Epithelial cell of alveolus of lung (primary cell): ENCODE measurements at places on chromosomes 3 and 15. TPM values are rescaled to one million over a fixed set of nuclear protein-coding genes. Genes with fewer than 3 reads are reported as not detected.

The CCDC54 gene
- total RNA-seq, result not detected in 2 replicates

The NR2F2 gene
- total RNA-seq, result 19.8 and 69.8 TPM in 2 replicates

The SERPINI2 gene
- not detected in 2 replicates for total RNA-seq

The CKMT1A gene
- total RNA-seq, result not detected in 2 replicates

The MED12L gene
- total RNA-seq, result 0.80 and 3.2 TPM in 2 replicates

The PP2D1 gene
- total RNA-seq, result not detected in 2 replicates

The TEX9 gene
- 2.0 and 3.4 TPM in 2 replicates for total RNA-seq

The NPHP3 gene
- total RNA-seq, result 12.7 and 29.9 TPM in 2 replicates

The POU1F1 gene
- not detected in 2 replicates for total RNA-seq

The SLC6A11 gene
- not detected in 2 replicates for total RNA-seq

The NT5DC2 gene
- total RNA-seq, result 118 and 290 TPM in 2 replicates

The COLQ gene
- total RNA-seq, result 0.08 TPM in 1 of 2 replicates, not detected in the other

The BTLA gene
- 0.26 TPM in 1 of 2 replicates, not detected in the other for total RNA-seq

The RLBP1 gene
- total RNA-seq, result not detected in 2 replicates

The GATM gene
- 0.13 and 0.96 TPM in 2 replicates for total RNA-seq

The TUSC7 gene
- total RNA-seq, result not detected in 2 replicates
